ENCODE measurements at places on chromosomes 11 and 22. TPM values are rescaled to one million over a fixed set of nuclear protein-coding genes. Genes with fewer than 3 reads are reported as not detected.

Gene RBMXL2
- not detected for total RNA-seq

Gene PI4KA
- total RNA-seq: 155 TPM

Gene PTPRCAP
- 144 TPM for total RNA-seq

Gene TECTA
- 0.35 TPM for total RNA-seq

Gene SLC25A17
- 4.0 TPM for total RNA-seq

Gene CREB3L1
- not detected for total RNA-seq

Gene INS
- total RNA-seq: not detected

Gene RFPL1
- not detected for total RNA-seq

Gene BTBD18
- not detected for total RNA-seq

Gene APOA5
- not detected for total RNA-seq

Gene TMEM126B
- 19.9 TPM for total RNA-seq

Gene NRGN
- 0.41 TPM for total RNA-seq

Gene SGSM1
- total RNA-seq: 1.7 TPM

DNA sequence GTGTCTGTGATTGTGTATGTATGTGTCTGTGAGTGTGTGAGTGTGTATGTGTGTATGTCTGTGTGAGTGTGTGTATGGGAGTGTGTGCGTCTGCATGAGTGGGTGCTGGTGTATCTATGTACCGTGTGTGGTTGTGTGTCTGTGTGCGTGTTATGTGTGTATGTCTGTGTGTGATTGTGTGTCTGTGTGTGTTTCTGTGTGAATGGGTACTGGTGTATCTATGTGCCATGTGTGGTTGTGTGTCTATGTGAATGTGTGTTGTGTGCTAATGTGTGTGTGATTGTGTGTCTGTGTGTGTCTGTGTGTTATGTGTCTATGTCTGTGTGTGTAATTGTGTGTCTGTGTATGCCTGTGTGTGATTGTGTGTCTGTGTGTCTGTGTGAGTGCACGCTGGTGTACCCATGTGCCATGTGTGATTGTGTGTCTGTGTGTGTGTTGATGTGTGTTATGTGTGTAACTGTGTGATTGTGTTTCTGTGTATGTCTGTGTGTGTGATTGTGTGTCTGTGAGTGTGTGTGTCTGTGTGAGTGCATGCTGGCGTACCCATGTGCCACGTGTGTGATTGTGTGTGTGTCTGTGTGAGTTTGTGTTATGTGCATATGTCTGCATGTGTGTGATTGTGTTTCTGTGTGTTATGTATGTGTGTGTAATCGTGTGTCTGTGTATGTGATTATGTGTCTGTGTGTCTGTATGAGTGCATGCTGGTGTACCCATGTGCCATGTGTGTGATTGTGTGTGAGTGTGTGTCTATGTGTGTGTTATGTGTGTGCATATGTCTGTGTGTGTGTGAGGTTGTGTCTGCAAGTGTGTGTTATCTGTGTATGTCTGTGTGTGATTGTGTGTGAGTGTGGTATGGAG lies 6.8 kb upstream of the CACNA1I start:
- DNase-seq: no peak

- no peak for DNase-seq
Measured at GRCh38 chr11:65536412-65537295, 11.8 kb downstream of the SCYL1 start.

GRCh38 chr11:18615628-18616392 lies 16.2 kb downstream of the MISFA start:
- DNase-seq: peak; percentile 13

GRCh38 chr11:76672431-76673175 lies 2.1 kb upstream of the LRRC32 start:
- DNase-seq: no peak

- DNase-seq: no peak
Measured at GRCh38 chr11:98871690-98872089, 149.1 kb upstream of the CNTN5 start.

DNA sequence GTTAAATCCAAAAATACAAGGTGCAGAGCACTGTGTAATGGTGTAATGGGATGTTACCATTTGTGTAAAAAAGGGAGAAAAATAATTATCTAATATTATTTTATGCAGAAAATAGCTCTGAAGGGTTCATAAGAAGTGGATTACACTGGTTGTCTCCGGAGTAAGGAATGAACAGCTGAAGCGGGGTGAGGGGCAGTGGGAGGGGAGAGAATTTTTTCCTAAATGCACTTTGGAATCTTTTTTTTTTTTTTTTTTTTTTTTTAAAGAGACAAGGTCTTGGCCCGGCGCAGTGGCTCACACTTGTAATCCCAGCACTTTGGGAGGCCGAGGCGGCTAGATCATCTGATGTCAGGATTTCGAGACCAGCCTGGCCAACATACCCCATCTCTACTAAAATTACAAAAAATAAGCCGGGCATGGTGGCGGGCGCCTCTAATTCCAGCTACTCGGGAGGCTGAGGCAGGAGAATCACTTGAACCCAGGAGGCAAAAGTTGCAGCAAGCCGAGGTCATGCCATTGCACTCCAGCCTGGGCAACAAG lies 6.8 kb upstream of the POLR3H start:
- no peak for DNase-seq

- DNase-seq: no peak
Measured at GRCh38 chr11:69385832-69386427, 92.0 kb downstream of the MYEOV start.

GRCh38 chr22:46913351-46913750 lies 150.9 kb downstream of the TBC1D22A start:
- DNase-seq: no peak

DNA sequence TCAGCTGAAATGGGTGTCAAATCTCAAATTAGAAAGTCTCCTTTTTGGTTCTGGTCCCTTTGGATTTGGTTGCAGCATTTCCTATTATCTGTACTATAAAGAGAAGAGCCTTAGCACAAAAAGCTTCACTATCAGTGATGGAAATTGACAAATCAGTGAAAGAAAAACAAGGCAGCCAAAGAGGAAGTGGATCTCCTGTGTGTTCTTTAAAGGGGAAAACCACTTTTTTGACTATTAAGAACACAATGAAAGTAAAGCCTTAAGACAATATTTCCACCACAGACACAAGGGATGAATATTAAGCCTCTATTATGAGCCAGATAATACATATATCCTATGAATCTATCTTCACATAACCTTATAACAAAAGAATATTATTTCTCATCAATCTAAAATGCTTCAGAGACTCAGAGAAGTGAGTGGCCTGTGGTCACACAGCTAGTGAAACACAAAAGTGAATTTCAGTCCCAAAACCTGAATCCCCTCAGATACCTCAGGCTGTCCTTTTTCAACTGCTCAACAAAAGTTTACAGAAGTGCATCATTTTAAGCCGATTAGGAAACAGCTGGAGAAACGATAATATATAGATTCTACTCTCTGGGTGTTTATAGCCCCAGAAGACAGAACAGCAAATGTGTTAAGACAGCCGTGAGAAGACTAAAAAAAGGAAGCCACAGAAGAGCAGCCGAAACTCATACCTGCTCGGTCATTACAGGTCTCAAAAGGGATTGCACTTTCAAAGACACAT lies 24.4 kb upstream of the FSHB start:
- DNase-seq: no peak

DNA sequence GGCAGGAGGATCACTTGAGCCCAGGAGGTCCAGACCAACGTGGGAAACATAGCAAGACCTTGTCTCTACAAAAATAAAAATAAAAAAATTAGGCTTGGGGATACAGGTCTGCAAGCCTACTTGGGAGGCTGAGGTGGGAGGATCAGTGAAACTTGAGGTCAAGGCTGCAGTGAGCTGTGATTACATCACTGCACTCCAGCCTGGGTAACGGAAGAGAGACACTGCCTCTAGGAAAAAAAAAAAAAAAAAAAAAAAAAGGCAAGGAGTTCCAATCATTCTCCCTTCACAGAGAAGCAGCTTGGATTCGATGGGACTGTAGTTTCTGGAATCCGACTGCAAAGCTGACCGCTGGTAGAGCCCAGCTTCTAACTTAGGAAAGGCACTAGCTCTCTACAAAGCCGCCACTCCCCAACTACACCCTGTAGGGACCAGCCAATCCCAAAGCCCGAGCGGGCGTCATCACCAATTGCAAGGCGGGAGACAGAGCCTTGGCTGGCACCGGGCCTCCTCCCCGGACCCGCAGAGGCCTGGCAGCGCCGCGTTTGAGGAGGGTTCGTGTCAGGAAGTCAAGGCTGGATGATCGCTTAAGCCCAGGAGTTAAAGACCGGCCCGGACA lies 716 bp upstream of the DDB2 start:
- DNase-seq: peak; percentile 84

DNA sequence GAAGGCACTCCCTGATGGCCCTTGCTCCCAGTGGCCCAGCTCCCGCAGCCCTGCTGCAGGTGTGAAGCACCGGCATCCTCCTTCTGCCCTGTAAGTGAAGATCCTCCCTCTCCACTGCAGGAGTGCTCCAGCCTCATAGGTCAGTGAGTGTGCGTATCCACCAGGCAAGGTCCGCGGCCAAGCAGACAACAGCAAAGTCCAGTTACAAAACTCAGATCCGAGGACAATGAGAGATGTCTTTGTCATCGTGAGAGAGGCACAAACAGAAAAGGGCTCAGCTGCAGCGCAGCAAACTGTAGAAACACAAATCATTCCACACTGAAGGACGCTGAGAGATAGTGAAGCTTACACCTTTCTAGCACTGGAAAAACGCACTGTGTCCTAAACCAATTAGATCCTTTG lies 46.1 kb downstream of the MYH9 start:
- DNase-seq: no peak

DNA sequence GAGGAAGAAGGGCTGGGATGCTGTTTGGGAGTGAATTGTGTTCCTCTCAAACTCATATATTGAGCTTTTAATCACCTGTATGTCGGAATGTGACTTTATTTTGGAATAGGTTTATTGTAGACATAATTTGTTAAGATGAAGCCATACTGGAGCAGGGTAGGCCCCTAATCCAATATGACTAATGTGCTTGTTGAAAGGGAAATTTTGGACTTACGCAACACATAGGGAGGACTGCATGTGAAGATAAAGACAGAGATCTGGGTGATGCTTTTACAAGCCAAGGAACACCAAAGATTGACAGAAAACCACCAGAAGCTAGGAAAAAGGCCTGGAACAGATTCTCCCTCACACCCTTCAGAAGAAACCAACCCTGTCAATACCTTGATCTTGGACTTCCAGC lies 43.2 kb upstream of the OVCH2 start:
- DNase-seq: no peak

- no peak for DNase-seq
Measured at GRCh38 chr11:112174789-112175598, at the start of gene BCO2. Gene BCO2 (plus strand): TSS chr11:112175512. CDS start chr11:112175602, 90 bp downstream.

GRCh38 chr11:73149105-73149504 lies 7.0 kb upstream of the FCHSD2 start:
- peak; percentile 19 for DNase-seq

DNA sequence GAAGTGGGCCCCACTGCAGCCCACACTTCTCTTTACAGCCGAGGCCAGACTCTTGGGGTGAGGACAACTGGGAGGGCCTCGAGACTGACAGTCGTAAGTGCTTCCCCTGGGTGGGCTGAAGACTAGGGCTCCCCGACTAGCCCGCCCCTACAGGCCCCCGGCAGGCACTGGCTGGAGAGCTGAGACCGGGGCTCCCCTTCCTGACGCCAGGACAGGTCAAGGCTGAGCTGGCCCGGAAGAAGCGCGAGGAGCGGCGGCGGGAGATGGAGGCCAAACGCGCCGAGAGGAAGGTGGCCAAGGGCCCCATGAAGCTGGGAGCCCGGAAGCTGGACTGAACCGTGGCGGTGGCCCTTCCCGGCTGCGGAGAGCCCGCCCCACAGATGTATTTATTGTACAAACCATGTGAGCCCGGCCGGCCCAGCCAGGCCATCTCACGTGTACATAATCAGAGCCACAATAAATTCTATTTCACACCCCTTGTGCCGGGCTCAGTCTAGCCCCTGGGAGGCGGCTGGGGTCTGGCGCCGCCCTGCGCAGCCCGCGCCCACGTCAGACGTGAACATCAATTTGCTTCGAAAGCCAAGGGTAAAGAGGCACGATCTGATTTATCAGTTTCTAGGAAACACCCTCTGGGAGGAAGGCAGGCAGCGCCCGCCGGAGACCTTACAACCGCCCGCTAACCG lies 13.5 kb downstream of the SCYL1 start:
- no peak for DNase-seq

- no peak for DNase-seq
Measured at GRCh38 chr22:26124991-26125725, 44.1 kb upstream of the SEZ6L start.

DNA sequence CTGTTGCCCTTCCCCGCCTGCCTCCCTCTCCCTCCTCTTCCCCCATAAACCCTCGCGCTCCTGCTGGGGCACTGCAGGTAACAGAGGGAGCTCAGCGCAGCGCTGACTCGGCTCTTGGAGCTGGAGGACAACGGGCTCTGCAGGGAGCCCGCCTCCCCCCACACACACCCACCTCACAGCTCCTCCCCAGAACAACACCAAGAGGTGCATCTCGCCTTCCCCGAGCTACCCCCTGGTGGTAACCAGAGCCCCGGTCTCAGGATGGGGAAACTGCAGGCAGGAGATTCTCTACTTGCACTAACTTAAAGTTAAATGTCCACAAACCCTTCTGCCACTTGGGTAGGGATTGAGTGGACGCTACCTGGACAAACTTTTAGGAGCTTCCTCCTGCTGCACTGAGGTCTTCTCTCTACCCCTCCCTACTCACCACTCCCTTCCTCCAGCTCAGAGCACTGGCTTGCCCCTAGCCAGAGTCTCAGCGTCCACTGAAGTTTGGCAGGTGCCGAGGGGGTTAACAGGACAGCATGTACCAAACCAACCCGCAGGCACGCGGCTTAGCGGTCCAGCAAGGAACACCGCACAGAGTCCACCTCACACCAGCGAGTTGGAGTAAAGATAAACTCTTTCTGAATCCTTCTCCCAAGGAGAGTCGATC lies 4.0 kb upstream of the SCN4B start:
- peak; percentile 39 for DNase-seq
